ENCODE measurements at places on chromosomes 7 and 10.
A peak's percentile ranks its signal among the peaks of the same experiment; 100 is the strongest.

DNA sequence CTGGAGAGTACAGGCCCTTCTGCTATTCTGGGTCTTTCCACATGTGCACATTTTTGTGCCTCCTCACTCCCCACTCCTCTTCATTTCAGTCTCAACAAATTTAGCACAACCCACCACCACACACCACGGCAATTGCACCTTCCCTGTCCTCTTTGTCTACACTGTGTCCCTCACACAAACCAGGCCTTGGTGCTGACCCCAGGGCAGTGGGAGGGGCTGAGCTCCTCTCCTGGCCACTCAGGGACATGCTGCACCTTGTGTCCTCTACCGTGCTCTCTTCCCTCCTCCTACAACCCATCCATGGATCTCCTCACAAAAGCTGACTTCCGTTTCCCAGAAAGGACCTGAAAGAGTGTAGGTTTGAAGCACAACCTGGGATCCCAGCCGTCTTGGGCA lies 90.9 kb upstream of the IKZF1 start:
- DNase-seq, result no peak

GRCh38 chr7:28536259-28536658 lies 123.9 kb downstream of the CREB5 start:
- DNase-seq, result peak; percentile 31

DNA sequence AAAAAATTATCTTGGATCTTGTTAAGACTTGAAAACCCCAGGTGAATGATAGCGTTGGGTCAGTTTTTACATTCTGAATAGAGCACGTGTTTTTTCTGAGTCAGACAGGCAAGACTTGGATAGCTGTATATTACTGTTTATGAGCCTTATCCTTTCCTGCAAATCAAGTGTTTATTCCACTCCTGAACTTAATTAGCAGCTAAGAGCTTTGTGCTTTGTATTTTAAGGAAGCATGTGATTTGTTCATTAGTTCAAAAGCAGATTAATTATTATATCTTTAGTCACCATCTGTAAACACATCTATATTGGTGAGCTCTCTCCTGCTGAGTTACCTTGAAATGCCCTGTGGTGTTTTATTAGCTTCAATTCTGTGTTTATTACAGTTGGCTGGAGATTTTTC lies 98.6 kb upstream of the PRPS1L1 start:
- no peak for DNase-seq

DNA sequence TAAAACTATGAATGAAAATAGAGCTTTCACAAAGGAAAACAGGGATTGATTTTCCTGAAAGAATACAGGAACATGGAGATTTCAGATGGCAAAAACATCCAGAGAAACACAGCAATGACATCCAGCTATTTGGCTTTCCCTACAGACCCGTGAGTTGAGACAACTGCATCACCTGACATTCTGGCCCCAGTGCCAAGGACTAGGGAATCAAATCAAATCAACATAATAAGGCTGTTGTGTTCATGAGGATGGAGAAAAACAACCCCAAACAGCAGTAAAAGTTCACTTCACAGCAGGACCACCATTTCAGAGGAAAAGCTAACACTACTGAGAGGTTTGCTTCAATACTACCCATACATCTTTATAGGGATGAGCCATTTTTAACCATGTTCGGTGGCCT lies 25.5 kb downstream of the ETV1 start:
- DNase-seq, result no peak

All from Caki2 (cell line).